Suprapubic skin (tissue), 4 donors: ENCODE measurements at places on chromosomes 3 and 15.

GRCh38 chr3:171465763-171466162, 5.6 kb upstream of the TNIK start:
- no peak for DNase-seq

- DNase-seq, result no peak
These were observed 70.4 kb downstream of the CBLB start for GRCh38 chr3:105798381-105798934.

GRCh38 chr3:186281176-186281575, 80.9 kb downstream of the DGKG start:
- DNase-seq, result no peak

DNA sequence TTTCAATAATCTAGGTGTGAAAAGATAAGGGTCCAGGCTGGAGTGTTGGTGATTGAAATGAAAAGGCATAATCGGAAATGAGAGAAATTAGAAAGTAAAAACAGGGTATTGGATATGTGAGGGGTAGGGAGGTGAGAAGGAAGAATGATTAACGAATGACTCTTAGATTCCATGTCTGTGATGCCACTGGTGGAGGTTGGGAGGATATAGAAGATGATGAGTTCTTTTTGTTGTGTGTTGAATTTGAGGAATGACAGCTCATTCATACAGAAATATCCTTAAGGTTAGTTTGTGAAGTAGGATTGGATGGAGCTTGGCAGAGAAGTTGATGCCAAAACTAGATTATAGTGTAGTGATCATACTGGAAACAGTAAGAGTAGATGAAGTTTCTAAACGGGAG, 72.2 kb upstream of the CCNL1 start:
- no peak for DNase-seq

DNA sequence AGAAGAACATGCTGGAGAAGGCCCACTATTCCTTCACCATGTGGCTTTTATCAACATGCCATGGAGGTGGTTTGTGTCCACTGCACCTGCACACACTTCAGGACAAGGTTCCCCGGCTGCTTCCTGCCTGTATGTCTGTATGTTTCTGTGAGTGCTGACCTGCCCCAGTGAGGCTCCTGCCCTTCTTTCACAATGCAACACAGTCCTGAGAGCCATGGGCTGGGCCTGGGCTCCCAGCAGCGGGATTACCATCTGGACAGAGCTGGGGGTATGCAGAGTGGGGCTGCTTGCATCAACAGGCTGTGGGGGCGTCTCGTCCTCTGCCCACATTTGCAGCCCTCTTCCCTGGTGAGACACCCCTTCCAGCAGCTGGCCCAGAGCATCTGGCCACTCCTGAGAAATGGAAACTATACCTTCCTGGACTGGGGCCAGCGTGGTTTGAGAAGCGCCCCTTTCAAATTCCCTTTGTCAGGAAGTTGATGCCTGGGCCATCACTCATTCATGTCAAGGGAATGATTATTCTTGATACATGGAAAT, 29.3 kb upstream of the C15orf39 start:
- DNase-seq, result no peak

DNA sequence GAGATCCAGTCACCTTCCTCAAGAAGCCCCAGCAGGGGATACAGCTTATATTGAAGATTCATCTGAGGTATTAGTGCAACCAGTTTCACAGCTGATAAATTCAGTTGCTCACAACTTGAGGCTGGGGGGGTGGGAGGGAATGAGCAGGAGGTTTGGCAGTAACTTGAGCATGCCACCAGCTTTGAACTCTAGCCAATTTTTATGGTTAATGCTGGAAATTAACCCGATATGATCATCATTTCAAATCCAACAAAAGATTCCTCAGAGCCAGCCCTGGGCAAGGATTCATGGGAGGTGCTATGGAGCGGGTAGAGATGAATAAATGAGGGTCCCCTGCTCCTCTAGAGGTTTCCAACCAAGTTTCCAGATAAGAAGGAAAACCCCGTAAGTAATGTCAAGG, 73.1 kb upstream of the HES1 start:
- no peak for DNase-seq

DNA sequence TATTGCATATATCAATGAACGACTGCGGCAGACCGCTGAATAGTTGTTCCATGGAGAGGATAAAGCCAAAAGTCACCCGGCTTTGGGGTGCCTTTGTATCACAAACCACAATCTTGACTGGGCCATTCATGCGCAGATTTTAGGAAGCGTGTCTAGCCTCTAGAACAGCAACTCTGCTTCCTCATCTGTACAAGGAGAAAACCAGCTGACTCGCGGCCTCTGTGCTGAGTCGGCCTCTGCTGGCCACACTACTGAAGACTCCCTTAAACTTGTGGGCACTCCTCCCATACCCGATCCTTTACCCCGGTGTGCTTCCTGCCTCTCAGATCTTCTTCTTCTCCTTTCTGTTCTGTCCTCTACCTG, 872 bp downstream of the DLEC1 start:
- no peak for DNase-seq

- DNase-seq, result no peak
These were observed 349.5 kb upstream of the POU1F1 start for GRCh38 chr3:87625876-87626275.

- no peak for DNase-seq
These were observed 319.6 kb downstream of the AGBL1 start for GRCh38 chr15:86399041-86399954.

DNA sequence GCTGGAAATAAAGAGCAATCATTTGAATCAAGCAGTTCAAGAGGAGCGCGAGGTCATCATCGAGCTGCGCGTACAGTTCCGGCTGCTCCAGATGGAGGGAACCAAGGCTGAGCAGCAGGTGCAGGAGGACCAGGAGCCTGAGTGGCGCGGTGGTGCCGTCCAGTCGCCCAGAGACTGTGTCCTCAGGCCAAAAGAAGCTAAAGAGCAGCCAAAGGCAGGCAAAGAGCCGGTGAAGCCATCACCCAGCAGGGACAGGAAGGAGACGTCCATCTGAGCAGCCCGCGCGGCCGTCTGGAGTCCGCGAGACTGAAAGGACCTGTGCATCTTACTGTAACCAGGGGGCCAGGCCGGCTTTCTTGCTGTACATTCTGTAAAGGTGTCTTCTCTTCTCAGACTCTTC, 277.2 kb upstream of the TTC14 start:
- no peak for DNase-seq

- no peak for DNase-seq
These were observed 71.3 kb downstream of the RASA2 start for GRCh38 chr3:141557961-141558706.

- DNase-seq, result no peak
These were observed 53.4 kb downstream of the OXSM start for GRCh38 chr3:25843332-25843731.

DNA sequence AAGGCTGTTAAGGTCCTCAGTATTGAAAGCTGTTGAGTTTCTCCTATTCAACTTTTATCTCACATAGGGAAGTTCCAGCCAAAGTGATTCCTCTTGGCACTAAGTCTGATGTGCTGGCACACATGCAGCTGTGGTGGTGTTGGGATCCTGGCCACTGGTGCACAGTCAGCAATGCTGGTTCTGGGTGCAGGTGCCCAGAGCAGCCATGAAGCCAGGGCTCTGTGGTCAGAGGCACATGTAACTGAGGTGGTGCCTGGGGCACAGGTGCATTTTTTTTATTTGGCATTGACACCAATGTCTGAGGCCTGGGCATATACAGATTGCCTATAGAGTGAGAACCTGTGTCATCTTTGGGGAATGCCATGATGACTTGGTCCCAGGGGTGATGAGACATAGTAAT, 271.4 kb downstream of the POLQ start:
- DNase-seq, result no peak

GRCh38 chr15:60116456-60117089, 112.5 kb downstream of the FOXB1 start:
- no peak for DNase-seq

GRCh38 chr3:169591983-169592644, 71.4 kb downstream of the MECOM start:
- DNase-seq, result no peak
